Ammon's horn (tissue), 1 donor: ENCODE measurements at places on chromosomes 7 and 10.

- DNase-seq = no peak
Observed at GRCh38 chr7:130150587-130150986, 54.6 kb downstream of the TMEM209 start.

GRCh38 chr10:59833810-59834209 lies 72.5 kb downstream of the CCDC6 start:
- DNase-seq = no peak

GRCh38 chr7:113085781-113086390 lies 741 bp downstream of the GPR85 start:
- peak; percentile 57 for DNase-seq

DNA sequence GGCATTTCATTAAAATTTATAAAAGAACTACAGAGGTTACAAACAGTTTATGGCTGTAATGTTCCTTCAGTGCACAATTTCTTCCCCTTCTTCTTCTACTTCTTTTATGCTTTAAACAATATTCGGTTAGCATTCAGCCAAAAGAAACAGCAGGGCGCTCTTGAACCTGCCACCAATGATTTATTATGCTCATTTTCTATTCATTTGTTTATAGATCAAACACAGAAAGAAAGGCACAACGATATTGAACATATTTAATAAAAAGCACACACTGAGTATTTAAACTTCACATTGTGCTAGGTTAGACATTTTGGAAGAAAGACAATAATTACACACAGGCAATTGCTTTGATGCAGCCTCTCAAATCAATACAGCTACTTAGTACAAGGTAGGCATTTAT lies 1025.8 kb upstream of the LRRN3 start:
- no peak for DNase-seq

DNA sequence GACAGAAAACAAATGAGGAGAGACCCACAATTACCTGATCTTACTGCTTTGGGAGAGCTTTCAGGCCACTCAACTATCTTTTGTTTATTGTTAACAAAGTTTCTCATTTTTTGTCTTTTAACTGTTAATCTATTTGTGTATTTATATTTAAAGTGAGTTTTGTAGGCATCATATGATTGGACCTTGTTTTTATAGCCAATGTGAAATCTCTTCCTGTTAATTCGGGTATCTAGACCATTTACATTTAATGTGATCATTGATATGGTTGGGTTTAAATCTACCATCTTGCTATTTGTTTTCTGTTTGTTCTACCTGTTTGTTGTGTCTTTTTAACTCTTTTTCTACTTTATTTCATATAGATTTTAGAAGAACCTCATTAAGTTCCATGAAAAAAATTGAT lies 12.5 kb downstream of the OPALIN start:
- no peak for DNase-seq

- no peak for DNase-seq
Observed at GRCh38 chr7:17014686-17015085, 132.9 kb upstream of the AGR3 start.

DNA sequence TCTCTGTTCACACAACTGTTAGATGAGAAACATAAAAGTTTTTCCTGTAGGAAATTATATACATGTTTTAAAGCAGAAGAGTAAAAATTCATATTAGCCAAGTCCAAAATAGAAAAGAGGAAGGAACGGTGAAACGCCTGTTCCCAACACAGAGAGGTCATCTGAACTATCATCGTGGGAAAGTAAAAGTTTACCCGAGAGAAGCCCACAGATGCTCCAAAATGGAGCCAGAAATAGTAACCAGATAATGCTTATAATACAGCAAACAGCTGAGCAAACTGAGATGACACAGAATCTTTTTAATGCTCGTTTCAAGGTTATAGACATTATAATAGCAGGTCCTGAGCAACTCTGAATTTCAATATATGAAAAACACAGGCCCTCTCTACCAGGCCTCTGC lies 24.5 kb downstream of the FRMD4A start:
- DNase-seq = no peak
